Activated CD4-positive, alpha-beta T cell treated with anti-CD3 and anti-CD28 coated beads, Interleukin-2, amount 50 U/mL, for 4 hours (primary cell): ENCODE measurements at places on chromosomes 1 and 21.

GRCh38 chr1:162627662-162628296 lies 4.5 kb upstream of the DDR2 start:
- no peak for DNase-seq

GRCh38 chr21:36076878-36077655 lies 7.2 kb downstream of the CBR1 start:
- no peak for DNase-seq

DNA sequence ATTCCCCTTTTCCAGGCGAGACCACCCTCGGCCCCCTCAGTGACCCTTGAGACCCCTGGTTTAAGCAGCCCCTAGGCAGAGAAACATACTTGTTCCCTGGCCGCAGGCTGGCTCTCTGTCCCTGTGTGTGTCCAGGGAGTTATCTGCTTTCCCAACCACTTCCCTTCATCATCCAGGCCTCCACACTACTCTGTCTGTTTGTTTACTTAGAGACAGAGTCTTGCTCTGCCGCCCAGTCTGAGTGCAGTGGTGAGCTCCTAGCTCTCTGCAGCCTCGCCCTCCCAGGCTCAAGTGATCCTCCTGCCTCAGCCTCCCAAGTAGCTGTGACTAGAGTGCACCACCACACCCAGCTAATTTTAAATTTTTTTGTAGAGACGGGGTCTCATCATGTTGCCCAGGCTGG lies 5.8 kb upstream of the VWA1 start:
- no peak for DNase-seq

GRCh38 chr1:29380532-29380931 lies 144.2 kb downstream of the PTPRU start:
- no peak for DNase-seq

DNA sequence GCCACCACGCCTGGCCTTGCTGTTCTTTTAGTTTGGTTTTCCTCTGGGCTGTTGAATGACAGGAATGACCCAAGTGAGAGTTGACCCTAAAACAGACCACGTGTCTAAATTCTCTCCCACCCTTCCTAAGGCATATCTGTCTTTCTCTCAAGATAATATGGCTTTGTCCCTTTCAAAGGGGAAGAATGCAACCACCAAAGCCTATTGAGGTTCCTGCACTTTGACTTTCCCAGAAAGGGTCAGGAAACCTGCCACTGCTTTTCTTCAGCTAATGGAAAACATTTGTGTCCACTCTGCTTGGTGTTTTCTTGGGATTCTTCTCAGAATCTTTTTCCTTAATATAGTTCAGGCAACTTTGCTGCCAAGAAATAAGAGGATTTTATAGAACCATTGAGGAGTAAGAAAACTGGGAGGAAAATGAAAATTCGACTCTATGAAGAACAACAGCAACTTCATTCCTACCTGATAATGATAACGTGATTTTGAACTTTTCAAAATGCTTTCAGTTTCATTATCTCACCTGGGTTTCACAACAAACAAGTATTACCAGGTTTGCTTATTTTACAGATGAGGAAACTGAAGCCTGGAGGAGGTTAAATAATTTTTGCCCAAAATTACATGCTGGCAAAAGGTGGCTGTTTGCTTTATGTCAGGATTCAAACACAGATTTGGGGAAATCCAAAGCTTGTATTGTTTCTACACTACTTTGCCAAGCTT lies 6.9 kb downstream of the PLPP3 start:
- no peak for DNase-seq

DNA sequence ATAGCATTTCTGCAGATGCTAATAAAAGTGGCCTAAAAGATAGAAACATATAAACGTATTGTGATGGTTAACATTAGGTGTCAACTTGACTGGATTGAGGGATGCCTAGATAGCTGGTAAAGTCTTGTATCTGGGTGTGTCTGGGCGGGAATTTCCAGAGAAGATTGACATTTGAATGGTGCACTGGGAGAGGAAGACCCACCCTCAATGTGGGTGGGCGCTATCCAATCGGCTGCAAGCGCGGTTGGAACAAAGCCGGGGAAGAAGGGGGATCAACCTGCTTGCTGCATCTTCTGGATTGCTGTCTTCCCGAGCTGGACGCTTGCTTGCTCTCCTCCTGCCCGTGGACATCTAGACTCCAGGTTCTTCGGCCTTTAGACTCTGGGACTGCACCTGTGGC lies 114.0 kb upstream of the ZNF644 start:
- DNase-seq = no peak
